Thyroid gland (tissue), 4 donors: ENCODE measurements at places on chromosomes 7 and 10. TPM values are rescaled to one million over a fixed set of nuclear protein-coding genes. Genes with fewer than 3 reads are reported as not detected.

DNA sequence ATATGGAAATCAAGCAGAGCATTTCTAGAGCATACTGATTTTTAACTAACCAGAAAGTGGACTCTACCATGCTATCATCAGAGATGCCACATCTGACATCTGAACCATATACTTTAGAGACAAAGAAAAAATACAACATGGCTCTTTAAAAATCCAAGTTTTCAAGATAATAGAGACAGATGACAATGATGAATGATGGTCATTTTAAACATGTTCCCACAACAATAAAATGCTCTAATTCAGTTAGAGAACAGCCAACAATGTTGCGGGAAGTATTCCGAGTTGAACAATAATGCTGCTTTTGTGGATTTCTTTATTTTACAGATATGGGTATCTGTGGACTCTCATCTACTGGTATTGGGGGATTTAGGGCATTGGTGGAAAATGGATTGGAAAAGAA, 52.8 kb downstream of the PRTFDC1 start:
- no peak for DNase-seq

DNA sequence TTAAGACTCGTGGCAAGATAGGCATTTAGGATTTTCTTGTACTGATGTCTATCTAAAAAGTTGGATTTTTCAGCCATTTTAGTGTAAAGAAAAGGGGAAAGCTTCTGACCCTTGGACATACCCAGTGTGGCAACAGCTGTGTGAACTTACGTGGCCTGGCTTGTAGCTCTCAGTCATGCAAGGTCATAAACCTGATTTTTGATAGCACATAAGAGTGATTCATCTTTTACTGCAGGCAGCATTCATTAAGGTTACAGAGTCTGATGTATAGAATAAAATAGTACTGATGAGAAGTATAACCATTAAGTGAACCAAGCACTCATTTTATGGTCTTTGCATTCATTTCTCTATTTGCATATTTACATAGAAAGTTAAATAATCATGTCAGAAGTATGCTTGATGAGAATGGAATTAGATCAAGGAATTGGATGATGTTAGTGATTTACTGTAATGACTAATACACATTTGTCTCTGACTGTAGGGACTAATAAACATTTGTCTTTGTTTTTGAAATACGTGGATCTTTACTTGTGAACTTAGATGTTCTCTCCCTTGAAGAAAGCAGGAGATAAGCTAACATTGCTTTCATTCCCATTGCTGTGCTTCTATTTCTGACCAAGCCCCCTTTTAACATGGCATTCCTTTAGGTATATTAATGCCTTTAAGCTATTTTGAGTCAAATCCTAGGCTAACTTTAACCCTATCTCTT, 88.2 kb downstream of the GSDME start:
- no peak for DNase-seq

IGFBP1 gene
- not detected for total RNA-seq

SPDYE5 gene
- total RNA-seq: not detected
